ENCODE measurements at places on chromosomes 6 and 20. TPM values are rescaled to one million over a fixed set of nuclear protein-coding genes. Genes with fewer than 3 reads are reported as not detected.

Gene TDRD6
- total RNA-seq = 0.47 TPM

Gene ACTL10
- total RNA-seq = 1.3 TPM

DNA sequence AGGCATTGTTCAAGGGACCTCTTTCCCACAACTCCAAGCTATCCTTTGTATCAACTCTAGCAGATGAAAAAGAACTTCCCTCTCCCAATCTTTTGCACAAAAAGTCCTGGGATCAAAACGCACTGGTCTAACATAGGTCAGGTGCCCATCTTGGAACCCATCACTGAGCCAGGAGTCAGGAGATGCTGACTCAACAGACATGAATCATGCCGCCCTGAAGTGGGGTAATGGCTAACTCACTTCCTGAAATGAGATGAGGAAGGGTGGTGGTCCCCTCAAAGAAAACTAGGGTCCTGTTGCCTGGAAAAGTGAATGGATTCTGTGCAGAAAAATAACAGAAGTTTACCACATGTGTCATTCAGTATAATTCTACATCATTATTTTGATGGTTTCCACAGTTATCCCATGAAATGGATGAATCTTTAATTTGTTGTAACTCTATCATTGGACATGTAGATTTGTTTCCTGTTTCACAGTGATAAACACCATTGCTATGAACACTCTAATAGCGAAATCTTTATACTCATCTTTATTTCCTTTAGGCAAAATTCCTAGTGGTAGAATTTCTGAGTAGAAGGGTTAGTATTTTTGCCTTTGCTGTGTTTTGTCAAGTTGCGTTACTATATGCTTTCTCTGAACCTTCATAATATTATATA, 151.3 kb downstream of the SLC16A10 start:
- no peak for DNase-seq

DNA sequence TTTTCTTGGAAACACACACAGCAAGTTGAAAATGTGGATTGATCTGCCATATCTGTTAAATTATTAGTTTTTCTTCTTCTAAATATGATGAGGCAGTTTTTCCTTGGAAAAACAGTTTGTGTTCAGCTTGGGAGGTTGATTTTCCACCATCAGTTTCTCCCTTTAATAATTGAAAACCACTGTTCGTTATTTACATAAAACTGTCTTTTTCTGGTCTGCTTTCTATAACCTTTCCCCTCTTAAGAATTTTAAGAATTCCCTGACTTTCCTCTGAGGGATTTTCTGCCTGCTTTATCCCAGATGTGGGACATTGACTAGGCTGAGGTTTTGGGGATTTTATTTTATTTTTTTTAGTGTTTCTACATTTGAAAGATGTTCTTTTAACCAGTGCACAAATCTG, 27.2 kb downstream of the DSE start:
- DNase-seq = no peak

Gene BTNL2
- total RNA-seq = not detected

GRCh38 chr20:64277571-64278316, 22.2 kb downstream of the PCMTD2 start:
- DNase-seq = no peak

- DNase-seq = no peak
Observed at GRCh38 chr6:130666786-130667185, 160.4 kb upstream of the SMLR1 start.

DNA sequence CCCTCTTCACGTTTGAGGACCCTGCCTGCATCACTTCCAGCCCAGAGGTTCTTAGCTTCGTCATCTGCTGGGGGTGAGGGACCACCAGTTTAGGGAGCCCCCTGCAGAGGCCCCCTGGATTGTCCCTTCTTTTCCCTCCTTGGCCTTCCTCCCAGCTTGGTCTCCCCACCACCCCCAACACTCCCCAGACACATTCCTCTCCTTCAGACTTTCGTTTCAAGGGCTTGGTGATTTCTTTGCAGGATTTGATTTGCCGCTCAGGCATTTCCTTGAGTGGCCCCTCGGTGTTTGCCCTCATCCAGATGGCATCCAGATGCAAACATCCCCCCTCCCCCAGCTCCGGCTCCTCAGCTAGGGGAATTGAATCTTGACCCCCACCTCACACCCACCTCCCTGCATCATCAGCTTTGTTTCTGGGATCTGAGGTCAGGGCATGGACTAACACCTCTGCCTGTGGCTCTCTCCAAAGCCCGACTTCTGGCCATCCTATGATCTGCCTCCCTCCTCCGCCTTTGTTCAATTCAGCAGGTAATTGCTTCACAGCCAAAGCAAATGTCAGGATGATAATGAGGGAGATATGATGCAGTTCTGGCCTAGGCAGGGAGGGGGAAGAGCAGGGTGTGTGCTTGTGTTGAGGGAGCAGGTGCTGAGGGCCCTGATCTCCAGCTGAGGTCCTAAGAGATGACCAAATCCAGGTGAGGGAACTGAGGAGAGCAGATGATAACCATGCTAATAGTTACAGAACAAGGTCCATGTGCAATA, 141.5 kb downstream of the VEGFA start:
- DNase-seq = peak; percentile 28

- no peak for DNase-seq
Observed at GRCh38 chr20:51371720-51372119, 170.8 kb downstream of the NFATC2 start.

Gene HCK
- total RNA-seq = 99.9 TPM

Gene RAMACL
- 6.6 TPM for total RNA-seq

Gene TMEM14A
- total RNA-seq = 14.6 TPM

Gene ADGRF1
- total RNA-seq = 9.9 TPM

- DNase-seq = no peak
Observed at GRCh38 chr6:130965656-130966055, 97.4 kb downstream of the EPB41L2 start.

DNA sequence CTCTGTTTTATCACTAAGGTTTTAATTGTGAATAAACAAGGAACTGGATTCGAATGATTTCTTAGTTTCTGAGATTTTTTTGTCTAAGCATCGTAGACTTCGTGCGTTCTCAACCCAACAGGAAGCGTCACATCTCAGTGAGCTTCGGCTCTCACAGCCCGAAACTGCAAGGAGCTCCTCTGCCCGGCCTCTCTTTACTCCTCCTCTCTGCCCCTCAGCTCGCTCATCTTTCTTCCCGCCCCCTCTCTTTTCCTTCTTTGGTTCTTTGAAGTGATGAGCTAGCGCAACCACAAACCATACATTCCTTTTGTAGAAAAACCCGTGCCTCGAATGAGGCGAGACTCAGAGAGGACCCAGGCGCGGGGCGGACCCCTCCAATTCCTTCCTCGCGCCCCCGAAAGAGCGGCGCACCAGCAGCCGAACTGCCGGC, 480 bp upstream of the NT5E start:
- DNase-seq = no peak

Gene TSBP1
- total RNA-seq = not detected

Gene TAAR9
- total RNA-seq = not detected
